AG10803 (cell line): ENCODE measurements at places on chromosomes 1 and 21.

GRCh38 chr1:31335007-31335406 is 37.9 kb downstream of the FABP3 start:
- DNase-seq, result peak; percentile 59

- DNase-seq, result no peak
These were observed 111.5 kb upstream of the ARHGEF16 start for GRCh38 chr1:3342960-3343359.

- no peak for DNase-seq
These were observed 85.6 kb upstream of the KCNA3 start for GRCh38 chr1:110760321-110760720.

DNA sequence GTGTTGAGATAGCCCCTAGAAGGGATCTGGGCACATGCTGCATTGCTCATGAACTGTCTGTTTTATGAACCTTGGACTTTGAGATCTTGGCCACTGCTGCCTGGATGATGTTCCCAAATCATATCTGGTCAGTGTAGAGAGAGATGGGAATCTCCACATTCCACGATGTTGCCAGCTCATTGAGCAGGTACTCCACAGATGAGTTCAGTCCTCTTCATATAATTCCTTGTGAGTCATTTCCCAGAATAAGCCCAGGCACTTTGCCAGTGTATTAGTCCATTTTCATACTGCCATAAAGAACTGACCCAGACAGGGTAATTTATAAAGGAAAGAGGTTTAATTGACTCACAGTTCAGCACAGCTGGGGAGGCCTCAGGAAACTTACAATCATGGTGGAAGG is 254.0 kb upstream of the RUNX1 start:
- DNase-seq, result peak; percentile 86

DNA sequence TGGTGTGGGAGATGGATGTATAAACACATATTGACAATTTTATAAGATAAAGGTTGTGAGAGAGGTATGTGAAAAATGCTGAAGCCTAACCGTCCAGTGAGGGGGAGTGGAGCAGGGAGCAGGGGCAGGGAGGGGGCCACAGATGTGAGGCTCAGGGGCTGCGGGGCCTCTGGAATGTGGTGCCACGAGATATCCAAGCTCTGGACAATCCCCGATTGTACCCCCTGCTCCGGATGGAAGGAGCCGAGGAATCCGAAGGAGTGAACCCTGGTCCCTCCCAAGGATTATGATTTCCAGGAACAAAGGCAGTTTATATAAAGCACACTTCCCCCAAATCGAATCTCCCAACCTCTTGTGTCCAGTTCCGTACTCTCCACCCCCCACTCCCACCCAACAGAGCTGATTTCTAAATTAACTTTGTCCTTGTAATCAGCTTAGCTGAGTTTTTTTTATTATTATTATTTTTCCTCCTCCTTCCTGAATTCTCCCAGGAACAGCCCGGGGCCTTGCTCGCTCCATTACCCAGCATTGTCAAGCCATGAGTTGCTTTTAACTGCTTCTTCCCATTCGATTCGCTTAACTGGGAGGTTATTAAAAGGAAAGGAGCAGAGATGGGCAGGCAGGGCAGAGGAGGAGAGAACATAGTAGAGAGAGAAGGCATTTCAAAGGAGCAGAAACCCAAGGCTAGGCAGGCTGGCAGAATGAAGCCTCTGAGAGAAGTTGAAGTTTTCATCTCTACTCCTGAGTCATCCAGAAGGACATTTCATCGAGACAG is 9.4 kb downstream of the KIRREL1 start:
- DNase-seq, result no peak

GRCh38 chr1:100517515-100517914 is 20.4 kb upstream of the GPR88 start:
- DNase-seq, result no peak

DNA sequence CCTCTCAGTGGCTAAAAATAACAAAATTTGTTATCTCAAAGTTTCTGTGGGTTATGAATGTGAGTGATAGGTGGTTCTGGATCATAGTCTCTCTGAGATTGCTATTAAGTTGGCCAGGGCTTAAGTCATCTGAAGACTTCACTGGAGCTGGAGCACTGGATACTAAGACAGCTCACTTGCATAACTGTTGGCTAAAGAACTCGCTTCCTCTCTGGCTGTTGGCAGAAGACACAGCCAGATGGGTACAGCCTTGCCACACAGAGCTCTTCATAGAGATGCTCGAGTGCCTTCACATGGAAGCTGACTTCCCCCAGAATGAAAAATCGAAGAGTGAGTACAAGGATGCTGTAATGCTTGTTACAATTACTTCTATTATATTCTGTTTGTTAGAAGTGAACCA is 333.8 kb downstream of the ZP4 start:
- DNase-seq, result no peak

DNA sequence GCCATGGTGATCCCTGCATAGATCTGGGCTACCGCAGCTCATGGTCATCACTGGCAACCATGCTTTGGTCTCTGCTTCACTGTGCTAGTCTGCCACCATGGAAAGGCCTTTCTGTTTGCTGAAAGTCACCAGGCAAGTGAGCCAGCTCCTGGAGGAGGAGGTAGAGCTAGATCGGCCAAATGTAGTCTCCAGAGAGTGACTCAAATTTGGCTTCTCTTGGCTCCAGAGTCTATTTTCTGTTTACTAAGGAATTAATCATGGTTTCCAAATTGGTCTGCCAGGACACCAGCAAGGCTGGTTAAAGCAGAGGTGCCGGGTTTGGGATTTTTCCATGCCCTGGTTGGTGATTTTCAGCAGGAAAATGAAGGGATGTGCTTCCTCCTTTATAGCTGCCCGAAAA is 52.7 kb upstream of the IVNS1ABP start:
- peak; percentile 32 for DNase-seq

DNA sequence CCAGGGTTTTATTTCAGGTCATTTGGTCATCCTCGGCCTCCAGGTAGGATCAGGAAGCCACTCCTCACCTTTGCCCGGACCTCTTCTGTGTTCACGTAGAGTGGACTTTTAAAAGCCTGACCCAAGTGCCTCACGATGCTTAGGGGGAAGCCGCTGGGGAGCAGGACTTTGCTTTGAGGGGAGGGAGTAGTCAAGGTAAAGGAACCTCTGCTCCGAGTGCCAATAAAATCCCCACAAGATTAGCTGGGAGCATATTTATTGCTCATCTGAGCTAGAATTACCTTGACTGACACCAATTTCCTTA is 603 bp upstream of the DHRS3 start:
- DNase-seq, result no peak

DNA sequence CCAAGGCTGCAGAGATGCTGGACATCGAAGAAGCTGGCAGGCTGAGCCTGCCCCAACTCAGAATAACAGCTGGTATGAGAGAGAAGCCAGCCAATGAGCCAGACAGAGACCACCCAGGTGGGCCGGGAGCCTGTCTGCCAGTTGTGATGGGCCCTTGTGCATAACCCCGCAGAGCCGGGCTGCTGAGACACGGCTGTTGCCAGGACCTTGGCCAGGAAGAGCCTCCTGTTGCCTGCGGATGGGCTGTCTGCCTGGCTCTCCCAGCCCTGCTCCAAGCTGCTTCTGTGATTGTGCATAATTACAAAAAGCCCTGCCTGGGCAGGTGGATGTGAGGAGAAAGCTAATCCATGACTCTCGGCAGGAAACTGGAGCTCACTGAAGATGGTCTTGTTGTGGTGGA is 126.5 kb downstream of the CAPN8 start:
- no peak for DNase-seq

DNA sequence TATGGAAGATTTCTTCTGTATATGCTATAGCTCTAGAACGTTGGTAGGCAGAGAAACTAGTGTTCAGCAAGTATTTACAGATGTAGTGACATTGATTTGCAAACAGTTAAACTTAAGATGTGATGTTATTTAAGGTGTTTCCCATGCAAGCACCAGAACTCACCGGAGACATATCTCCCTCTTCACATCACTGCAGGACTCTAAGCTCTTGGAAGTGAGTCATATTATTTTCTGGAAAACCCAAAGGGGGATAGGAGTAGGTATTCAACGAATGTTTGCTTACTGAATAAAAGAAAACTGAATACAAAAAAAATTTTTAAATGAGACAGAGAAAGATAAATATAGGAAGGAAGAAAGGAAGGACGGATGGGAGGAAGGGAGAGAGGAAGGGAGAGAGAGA is 25.0 kb downstream of the RGS4 start:
- DNase-seq, result no peak

DNA sequence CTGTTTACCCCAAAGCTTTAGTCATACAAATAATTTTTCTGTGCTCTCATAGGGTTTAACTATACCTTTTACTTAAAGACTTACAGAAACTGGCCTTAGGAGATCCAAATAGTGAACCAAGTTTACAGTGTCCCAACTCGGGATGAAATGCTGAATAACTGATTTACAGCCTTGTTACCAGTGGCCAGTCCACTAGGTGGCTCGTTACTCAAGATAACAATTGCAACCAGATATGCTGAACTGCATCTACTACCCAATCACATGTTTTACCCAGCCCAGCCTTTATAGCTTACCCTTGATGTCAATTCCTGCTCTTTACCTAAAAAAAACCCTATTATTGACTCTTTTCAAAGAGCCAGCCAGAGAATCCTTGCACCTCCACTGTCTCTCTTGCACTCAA is 1148.8 kb upstream of the ADGRL4 start:
- DNase-seq, result no peak

DNA sequence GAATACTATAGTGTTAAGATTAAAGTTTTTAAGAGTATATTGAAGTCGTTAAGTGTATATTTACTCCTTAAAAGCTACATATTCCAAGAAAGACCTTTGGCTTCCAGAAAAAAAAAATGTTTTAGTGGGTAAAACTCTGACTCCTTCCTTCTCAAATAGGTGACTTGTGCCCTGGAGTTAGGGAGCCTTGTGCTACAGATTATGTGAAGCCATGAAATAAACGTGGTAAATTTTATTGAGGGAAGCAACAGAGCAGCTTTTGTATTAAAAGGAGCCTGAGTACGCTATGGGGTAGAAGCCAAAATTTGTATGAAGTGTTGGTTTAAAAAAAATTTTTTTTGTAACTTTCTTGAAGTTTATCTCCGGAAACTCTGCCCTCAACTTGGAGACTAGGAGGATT is 994 bp downstream of the RO60 start:
- DNase-seq, result no peak

DNA sequence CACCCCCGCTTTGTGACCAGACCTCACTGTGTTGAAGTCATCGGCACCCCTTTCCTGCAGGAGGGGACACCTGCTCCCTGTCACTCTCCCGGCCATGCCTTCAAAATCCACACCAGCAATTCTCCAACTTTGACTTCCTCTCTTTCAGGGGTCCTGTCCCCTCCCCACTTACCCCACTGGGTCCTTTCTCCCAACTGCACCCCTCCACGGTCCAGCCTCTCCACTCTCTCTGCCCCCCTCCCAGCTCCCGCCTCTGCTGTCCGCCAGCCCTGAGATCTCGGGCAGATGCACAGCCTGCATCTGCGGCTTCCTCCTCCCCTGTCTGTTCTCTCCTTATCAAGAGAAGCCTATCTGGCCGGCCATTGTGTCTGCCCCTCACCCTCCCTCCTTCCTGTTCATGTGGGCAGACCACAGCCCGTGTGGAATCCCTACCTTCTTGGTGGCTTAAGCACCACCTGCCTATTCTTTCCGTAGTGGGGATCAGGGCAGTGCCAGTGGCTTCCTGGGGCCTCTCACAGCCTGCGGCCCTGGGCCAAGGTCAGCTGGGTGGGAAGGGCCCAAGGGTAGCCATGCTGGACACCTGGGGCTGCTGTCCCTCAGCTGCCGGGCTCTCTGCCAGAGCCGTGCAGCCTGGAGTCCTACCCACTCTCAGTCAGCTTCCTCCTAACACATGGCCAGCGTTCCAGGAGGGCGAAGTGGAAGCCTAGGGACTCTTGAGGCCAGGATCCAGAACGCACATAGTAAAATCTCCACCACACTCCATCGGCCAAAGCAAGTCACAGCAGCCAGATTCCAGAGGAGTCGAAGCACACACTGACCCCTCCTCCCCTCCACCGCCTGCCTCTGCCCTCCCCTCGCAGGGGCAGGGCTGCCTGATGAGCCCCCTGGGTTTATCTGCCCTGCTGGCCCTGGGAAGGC is 5.1 kb upstream of the HES4 start:
- DNase-seq, result peak; percentile 62

- no peak for DNase-seq
These were observed 106.2 kb downstream of the RUNX1 start for GRCh38 chr21:34942911-34943310.

DNA sequence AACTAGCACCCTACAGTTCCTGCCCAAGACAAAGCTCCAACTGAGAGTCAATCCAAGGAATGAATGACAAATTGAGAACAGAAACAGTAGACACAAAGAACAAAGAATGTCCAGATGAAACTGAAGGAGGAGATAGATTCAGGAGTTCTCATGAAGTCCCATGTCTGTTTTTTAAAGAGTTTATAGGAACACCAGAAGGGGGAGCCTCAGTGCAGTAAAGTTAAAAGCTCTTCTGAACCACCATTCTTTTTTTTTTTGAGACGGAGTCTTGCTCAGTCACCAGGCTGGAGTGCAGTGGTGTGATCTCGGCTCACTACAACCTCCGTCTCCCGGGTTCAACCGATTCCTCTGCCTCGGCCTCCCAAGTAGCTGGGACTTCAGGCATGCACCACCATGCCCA is 323.6 kb downstream of the MRPL39 start:
- peak; percentile 48 for DNase-seq

- peak; percentile 63 for DNase-seq
These were observed 9.8 kb upstream of the FNBP1L start for GRCh38 chr1:93437976-93438605.

- DNase-seq, result no peak
These were observed 13.8 kb downstream of the CLDN14 start for GRCh38 chr21:36466061-36466511.

GRCh38 chr1:205049479-205049878 is 6.5 kb downstream of the CNTN2 start:
- DNase-seq, result no peak

DNA sequence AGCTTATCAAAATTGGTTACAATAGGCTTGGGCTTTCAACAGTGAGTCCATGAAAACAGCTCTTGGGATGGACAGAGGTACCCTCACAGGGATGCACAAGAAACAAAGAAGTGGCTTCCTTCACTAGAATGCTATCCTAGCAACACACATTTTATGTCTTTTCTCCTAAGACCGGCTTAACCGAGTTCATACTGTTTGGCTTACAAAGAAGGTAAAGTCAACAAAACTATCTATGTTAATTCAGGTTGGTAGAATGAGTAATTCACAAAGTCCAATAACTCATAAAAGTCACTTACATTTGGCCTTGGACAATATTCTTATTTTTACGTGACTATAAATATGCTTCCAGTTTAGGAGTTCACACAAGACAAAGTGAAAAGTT is 9.0 kb downstream of the ERG start:
- no peak for DNase-seq
